M059J (cell line): ENCODE measurements at places on chromosomes 1 and 21. TPM values are rescaled to one million over a fixed set of nuclear protein-coding genes. Genes with fewer than 3 reads are reported as not detected.

- no peak for DNase-seq
Measured at GRCh38 chr21:17442165-17442564, 70.7 kb upstream of the CXADR start.

DNA sequence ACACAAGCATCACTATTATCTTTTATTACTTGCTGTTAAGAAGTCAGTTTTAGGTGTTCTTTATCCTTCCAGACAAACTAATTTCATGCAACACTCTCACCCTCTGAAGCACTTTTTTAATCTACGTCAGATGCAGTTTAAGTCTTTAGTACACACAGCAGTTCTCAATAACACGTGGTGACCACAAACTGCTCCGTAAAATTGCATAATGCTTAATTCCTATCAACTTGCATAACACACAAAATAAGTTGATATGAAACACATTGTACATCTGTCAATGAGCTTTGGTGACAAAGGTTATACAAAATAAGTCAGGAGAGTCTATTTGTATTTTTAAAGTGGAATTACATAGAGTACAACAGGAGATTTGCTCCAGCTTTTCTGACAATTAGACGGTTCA lies 140.9 kb upstream of the ETS2 start:
- no peak for DNase-seq

DNA sequence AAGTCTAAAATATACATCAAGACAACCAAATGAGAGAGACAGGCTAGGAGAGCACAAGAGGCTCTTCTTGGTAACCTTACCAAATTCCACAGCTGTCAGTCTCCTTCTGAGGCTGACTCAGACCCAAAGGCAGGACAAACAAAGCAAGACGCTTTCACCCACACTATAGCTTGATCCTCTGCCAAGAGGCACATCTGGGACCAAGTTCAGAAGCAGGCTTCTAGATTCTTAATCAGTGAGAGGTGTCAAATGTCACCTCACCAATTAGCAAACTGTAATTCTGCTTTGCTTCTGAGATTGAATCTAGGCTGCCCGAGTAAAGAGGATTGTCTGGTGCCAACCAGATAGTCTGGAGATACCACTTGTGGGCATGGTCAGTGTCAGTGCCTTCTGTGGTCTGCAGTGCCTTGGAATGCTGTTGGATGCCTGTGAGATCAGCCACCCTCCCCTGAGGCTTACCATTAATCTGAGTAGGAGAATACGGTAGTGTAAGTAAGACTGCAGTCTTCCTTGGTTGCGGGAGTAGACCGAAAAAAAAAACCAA lies 151.0 kb downstream of the FMN2 start:
- DNase-seq: peak; percentile 92

TAS1R1 gene
- total RNA-seq: 0.27 TPM in 1 of 2 replicates, not detected in the other

GRCh38 chr1:117535821-117536220 lies 70.0 kb upstream of the TENT5C start:
- no peak for DNase-seq

DNA sequence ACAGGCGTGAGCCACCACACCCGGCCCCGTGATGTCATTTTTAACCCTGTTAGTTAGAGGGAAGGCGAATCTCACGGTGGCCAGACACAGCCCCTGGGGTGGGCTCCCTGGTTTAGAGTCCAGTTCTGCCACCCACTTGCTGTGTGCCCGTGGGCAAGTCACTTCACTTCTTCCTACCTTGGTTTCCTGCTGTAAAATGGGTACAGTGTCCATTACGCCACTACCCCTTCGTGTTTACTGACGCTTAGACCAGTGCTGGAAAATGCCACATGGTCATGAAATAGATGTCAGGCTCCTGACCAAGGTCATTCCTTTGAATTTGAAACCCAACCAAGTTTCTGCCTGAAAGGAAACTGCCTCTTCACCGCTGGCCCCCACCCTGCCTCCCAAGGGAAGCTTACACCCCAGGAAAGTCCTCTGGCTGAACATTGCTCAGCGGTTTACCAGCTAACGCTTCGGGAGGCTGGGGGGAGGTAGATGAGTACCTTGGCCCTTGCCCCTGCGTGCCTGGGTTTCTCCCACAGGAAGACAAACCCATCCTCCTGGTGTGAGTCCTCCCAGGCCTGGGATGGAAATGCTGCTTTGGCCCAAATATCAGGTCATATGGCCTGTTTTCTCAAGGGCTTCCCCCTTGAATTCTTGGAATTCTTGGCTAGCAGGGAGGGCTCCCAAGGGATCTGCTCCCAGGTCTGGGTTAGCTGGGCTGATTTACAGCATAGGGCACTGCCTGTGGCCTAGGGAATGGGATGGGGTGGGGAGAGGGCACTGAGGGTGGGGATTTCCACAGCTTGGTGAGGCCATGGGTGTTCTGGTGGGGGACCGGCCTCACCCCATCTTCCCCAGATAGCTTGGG lies 7.6 kb upstream of the AADACL4 start:
- peak; percentile 74 for DNase-seq

GRCh38 chr1:238895911-238896310 lies 490.5 kb upstream of the CHRM3 start:
- peak; percentile 9 for DNase-seq

DNA sequence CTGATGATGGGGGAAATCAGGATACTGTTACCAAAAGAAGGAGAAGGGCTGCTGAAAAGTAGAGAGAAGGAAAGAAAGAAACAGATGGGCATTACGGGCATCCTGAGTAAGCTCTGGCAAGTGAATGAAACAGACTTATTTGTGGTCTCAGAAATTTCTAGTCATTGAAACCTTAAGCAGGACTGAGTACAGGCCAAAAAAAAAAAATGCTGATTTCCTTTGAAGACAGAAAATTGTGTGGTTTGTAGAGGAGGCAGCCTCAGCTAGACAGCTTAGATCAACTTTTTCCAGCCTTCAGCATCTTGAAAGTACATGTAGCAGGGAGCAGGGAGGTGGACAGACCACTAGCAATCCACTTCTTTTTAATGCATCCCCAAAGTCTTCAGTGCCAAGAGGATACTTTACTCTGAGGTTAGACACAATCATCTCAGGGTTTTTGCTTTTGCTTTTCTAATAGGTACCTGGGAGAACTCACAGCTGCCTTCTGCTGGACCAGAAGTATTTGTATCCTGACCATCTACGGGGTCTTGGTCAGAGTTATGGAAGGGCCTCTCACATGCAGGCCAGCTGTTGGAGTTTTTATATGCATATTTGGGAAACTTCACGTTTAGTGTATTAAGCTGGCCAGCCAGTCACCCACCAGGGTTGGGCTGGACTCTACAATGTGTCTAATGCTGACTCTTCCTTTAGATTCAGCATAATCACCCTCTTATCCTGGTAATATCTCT lies 10.6 kb upstream of the CAPZB start:
- peak; percentile 33 for DNase-seq

SYCP1 gene
- not detected in 2 replicates for total RNA-seq

DDX59 gene
- 18.1 and 30.1 TPM in 2 replicates for total RNA-seq

DNA sequence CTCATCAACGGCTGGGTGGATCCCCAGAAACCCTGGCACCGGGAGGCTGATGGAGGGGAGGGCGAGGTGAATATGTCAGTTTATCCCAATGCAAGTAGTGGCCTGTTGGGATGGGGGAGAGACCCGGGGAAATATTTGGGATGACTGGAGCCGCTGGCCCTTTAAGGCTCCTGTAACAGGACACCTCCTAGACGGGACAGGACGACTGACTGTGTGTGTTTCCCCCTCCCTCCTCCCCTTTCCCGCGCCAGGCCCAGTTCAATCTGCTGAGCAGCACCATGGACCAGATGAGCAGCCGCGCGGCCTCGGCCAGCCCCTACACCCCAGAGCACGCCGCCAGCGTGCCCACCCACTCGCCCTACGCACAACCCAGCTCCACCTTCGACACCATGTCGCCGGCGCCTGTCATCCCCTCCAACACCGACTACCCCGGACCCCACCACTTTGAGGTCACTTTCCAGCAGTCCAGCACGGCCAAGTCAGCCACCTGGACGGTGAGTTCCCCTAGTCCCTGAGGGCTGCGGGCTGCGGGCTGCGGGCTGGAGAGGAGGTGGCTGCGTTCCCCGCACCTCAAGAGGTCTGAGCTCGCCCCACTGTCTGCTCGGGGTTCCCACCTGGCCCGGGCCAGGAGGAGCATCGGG lies 44.8 kb upstream of the CCDC27 start:
- DNase-seq: no peak

DISP1 gene
- 6.0 and 8.1 TPM in 2 replicates for total RNA-seq
